CD4-positive, alpha-beta T cell treated with Interleukin-10 for 1 hour (primary cell): ENCODE measurements at places on chromosomes 3 and 15.

GRCh38 chr3:186693843-186694242 is 23.3 kb upstream of the KNG1 start:
- no peak for DNase-seq

GRCh38 chr3:55006244-55006676 is 78.4 kb upstream of the LRTM1 start:
- no peak for DNase-seq

- DNase-seq: no peak
Observed at GRCh38 chr3:117566926-117567325, 857.3 kb downstream of the TUSC7 start.

- no peak for DNase-seq
Observed at GRCh38 chr3:164732166-164732565, 346.1 kb downstream of the SI start.

DNA sequence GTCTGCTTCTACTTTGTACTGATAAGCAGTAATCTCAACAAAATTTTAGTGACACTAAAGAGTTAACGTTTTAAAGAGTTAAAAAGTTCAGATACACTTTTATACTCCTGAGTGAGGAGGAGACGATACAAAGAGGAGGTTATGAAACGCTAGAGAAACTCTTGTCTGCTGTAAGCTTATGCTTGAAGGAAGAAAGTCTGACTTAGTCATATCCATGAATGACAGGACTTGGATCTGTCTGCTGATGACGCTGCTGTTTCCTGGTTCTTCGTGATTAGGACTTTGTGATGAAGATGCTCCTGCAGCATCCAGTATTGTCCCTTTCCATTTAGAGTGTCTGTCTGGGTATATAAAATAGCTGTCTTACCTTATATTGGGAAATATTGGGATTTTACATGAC is 15.8 kb downstream of the TCF12 start:
- no peak for DNase-seq
